ENCODE measurements at places on chromosomes 12 and 14.

DNA sequence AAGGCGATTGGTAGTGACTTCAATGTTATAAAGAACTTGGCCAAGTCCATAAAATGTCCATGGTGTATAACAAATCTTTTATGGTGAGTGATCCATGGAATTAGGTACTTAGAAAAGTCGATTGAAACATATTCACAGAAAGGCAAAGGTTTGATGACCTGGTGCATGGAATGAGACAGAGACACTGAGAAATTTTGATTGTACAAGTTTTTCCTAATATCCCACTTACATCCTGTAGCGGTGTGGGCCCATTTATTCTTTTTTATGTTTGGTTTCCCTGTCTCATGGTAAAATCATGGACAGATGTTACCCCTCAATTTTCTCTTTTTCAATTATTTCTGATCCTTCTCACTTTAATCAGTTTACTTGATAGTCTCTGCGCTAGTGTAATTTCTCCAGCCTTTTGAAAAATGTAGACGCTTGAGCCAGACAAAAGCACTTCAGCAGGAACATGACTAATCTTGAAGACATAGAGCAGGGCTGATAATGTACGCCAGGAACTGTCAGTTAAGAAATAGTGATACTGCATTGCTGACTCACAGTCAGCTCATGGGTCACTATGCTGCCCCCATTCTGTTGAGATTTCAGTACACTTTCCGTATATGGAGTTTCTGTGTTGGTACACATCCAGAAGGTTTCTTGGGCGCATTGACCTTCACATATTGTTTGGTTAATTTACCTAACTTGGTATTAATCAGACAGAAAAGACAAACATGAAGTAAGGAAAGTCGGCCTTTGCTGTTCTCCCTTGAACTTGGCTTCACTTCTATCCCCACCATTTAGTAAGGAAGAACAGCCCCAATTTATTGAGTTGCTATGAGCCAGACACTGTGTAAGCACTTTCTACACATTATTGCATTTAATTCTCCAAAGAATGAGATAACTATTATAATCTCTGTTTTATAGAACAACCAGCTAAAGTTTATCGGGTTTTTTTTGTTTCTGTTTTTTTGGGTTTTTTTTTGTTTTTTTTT lies 841.7 kb downstream of the DIO2 start:
- DNase-seq, result no peak

DNA sequence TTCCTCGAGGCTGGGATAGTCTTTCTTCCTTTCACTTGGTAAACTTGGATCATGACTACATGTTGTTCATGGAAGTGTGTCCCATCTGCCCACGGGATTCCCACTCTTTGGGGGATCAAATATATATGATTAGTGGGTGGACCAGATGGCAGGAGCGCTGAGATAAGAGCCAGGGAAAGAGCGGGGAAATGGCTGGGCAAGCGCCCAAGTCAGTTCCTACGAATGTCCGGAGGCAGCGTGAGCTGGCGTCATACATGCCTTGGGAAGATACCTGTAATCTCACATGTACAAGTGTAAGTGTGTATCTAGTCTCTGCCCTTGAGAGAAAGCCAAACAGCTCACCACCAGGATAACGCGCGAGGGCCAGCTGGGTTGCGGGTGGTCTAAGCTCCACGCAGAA lies 62.3 kb downstream of the FZD10 start:
- DNase-seq, result no peak

GRCh38 chr12:3557791-3558620 lies 67.0 kb downstream of the PRMT8 start:
- no peak for DNase-seq

GRCh38 chr12:43306066-43306465 lies 245.9 kb downstream of the ADAMTS20 start:
- DNase-seq, result no peak

GRCh38 chr14:80695869-80696268 lies 245.7 kb downstream of the CEP128 start:
- DNase-seq, result no peak

DNA sequence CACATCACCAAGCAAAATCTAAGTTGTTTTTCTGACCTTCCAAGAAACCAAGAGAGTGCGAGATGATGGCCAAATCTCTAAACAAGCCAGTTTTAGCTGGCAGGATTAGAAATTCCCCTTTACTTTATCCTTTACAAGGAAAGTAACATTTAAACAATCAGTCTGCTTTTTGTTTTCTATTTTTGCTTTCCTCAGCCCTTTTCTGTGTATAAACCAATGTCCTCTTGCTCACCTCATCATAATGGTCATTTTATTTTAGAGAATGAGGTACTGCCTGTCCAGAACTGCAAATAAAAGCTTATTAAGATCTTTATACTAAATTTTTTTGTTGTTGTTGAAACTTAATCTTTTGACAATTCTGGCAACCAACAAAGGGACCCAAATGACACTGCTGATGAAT lies 442.4 kb upstream of the GARIN6 start:
- DNase-seq, result no peak

DNA sequence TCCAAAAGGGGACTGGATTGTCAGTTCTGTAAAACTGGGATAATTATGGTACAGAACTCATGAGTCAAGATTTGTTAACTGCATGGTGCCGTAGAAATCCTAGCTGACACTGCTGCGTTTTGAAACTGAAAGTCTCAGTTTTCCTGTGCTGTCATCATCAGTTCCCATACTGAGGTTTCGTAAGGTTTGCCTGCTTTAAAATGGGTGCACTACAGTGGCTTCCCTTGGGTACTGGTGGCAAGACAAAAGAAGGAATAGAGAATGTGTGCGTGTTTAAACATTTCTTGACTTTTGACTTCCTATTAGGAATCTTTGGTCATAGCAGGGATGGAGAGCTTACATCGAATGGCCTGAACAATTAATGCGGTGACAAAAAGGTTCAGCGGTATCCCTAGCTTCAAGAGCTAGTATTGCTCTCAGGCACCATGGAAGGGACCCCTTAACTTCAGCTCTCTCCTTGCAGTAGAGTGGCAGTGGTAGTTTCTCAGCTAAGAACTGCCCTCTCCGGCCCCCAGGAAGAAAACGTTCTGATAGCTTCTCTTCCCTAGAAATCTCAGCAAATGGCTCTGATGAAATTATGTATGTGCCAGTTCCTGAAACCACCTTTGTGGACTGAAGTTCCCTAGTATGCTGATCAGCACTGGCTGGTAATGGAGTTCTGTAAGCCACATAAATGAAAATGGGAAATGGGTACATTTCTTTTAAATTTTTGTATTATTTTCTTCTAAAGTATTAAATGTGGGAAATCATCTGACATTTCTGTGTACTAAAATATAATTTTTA lies 28.9 kb downstream of the ANO6 start:
- no peak for DNase-seq

GRCh38 chr14:89202413-89203190 lies 214.4 kb downstream of the FOXN3 start:
- DNase-seq, result no peak

DNA sequence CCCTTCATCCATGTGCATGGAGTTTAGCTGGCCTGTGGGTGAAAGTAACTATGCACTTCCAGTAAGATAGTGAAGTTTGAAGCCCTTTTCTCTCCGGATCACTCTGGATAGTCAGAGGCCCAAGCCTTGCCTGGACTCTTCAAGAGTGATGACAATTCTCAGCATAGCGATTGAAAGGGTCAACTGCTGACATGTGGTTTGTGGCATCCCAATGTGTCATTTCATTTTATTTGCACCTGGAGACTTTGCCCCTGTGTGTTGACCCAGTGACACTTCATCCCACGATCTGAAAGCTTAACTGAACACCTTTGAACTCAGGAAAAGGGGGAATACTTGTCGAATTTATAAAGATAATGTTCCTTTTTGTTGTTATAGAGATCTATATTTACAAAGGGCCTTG lies 711.9 kb upstream of the TMEM132C start:
- no peak for DNase-seq

GRCh38 chr12:57817261-57817989 lies 1.1 kb downstream of the AVIL start:
- DNase-seq, result no peak

GRCh38 chr14:96198430-96199130 lies 6.1 kb upstream of the BDKRB2 start:
- no peak for DNase-seq

DNA sequence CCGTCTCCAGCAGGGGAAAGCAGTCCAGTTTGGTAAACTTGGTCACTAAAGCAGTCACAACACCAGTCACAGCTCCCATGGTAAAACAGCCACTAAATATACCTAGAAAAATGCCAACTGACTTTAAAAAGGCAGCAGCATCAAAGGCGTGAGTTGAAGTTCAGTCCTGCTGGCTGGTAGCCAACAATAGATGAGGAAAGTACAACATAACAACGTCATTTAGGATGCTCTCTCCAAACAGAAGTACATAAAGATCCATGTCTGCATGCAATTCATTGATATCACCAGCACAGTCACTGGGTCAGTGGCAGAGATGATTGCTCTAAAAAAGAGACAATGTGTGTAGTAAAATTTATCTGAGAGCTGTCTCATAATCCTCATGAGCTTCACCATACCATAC lies 59.3 kb upstream of the TMPO start:
- no peak for DNase-seq

DNA sequence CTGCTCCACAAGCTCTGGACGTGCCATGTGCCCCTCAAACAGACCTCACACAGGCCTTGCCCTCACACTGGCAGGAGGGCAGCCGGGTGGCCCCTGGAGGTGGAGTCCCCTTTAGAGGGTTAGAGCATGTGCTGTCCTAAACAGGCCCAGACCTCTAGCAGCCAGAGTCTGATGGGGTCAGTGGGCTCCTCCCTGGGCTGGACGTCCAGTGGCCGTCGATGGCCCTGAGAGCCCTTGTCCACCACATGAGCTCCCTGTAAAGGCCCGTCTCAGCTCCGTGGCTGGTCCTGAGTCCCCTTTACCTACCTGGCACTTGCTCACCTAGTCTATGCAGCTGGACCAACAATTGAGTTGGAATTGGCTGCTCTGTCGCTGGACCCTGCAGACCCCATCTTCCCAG lies 3.8 kb downstream of the TMEM179 start:
- DNase-seq, result no peak

- no peak for DNase-seq
Measured at GRCh38 chr12:131279281-131279921, 325.7 kb downstream of the ADGRD1 start.

- no peak for DNase-seq
Measured at GRCh38 chr14:69701291-69701690, 65.7 kb upstream of the SRSF5 start.

GRCh38 chr12:73445658-73446324 lies 1091.8 kb upstream of the ATXN7L3B start:
- DNase-seq, result no peak

DNA sequence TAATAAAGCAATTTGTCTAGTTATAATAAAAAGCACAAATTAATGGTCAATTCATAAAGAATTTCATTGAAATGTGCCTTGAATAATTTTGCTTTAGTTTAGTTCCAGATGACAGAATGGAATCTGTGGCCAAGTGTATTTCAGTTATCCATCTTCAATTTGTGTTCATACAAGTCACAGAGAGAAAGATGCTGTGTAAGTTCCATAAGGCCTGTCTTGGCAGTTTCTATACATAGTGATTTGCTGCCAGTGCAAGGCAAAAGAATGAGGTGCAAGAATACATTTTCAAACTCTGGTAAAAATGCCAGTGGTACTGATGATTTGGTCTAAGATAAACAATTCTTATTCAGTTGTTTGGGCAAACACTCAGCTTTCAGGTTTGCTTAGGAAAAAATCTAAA lies 134.4 kb upstream of the PTPRB start:
- no peak for DNase-seq

GRCh38 chr14:58356268-58356667 lies 39.5 kb upstream of the TOMM20L start:
- DNase-seq, result no peak

- DNase-seq, result no peak
Measured at GRCh38 chr12:119328111-119328510, 6.4 kb upstream of the CCDC60 start.

GRCh38 chr12:4271717-4272423 lies 1.7 kb upstream of the CCND2 start:
- DNase-seq, result no peak

DNA sequence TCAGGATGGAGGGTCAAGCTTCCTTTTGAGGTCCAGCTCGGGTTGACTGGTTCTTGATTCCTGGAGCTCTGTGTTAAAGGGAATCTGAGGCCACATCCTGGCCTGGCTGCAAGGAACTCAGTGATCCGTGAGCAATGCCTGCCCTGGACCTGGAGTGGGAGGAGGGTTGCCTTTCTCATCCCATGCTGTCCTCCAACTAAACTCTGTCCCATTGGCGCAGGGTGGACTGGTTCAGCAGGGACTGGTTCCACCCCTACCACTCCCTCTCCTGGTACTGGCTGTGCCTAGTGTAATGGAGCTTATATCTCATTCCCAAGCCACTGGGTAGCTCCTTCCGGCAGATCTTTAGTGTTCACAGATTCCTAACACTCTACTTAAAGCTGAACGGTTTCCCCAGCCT lies 3.9 kb upstream of the CMKLR1 start:
- DNase-seq, result no peak

GRCh38 chr14:73049428-73049827 lies 8.9 kb upstream of the RBM25 start:
- DNase-seq, result no peak

DNA sequence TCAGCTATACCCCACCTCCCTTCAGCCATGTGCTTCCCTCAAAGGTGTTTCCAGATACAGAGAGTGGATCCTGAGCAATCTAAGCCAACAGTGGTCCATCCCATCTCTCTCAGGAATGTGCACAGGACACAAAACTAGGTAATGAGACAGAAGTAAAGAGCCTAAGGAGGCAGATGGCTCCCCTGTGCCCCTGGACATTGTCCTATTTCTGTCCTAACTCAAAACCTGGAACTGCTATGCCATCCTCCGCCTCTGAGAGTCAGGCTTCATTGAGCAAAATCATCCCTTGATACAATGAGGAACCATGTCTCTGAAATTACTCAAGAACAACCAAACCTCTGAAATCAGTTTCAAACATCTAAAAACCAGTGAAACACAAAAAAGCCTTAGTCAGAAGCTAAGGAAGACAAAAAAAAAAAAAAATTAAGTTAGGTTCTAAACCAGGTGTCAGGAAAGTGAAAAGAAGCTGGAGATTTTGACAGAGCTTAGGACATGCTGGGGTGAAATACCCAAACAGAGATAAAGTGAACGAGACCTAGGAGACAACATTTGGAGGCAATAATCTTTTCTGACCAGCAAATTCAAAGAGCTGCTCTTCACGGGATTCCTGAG lies 200.3 kb upstream of the PLEKHG7 start:
- DNase-seq, result no peak

- DNase-seq, result no peak
Measured at GRCh38 chr12:49537752-49538509, 899 bp upstream of the KCNH3 start.

- no peak for DNase-seq
Measured at GRCh38 chr14:58699681-58700205, 62.0 kb downstream of the DACT1 start.

DNA sequence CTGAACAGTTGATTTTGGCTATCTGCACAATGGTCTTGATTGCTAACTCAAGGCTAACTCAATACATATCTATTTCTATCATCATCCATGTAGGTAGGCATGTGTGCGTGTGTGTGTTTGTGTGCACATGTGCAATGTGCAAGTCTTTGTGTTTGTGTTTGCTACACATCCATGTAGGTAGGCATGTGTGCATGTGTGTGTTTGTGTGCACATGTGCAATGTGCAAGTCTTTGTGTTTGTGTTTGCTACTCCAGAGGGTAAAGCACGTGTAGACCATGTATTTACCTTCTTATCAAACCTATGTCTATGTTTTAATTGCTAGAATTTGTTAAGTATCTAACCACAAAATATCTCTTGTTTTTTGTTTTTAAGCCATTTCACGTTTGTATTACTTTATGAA lies 962.6 kb downstream of the LRFN5 start:
- DNase-seq, result no peak

All from NCI-H1436 treated with DMSO at 0.1 percent for 48 hours (cell line).